Mesendoderm (in vitro differentiated cells): ENCODE measurements at places on chromosomes 1 and 21.

DNA sequence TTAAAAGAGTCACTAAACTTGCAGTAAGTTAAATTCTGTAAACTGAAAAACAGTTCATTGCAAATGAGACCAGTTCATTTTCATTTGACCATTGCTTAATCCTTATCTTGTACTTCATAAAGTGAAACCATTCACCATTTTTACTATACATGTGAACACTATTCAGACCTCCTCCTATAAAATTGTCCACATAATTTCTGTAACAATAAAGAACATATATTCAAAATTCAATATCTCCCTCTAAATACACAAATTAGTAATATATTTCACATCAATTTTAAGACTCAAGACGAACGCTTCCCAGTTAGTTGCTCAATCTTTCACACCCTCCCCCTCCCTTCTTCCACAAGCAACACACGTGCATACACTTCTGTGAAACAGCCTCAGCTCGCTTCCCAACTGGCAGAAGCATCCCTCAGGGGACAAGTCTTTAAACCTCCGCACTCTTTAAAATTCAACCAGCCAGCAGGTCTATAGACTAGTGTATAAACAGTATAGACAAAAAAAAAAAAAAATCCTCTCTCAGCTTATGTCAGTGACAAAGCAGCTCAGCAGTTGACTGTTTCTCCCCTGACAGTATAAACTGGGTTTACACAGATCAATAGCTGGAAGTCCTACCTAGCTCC lies 99.6 kb downstream of the DENND1B start:
- H3K27ac ChIP-seq, result no peak overlapping the region
- no peak for DNase-seq
- no peaks in the 10 kb centered on the region for H3K36me3 ChIP-seq
- no peaks in the 10 kb centered on the region for H3K27me3 ChIP-seq

DNA sequence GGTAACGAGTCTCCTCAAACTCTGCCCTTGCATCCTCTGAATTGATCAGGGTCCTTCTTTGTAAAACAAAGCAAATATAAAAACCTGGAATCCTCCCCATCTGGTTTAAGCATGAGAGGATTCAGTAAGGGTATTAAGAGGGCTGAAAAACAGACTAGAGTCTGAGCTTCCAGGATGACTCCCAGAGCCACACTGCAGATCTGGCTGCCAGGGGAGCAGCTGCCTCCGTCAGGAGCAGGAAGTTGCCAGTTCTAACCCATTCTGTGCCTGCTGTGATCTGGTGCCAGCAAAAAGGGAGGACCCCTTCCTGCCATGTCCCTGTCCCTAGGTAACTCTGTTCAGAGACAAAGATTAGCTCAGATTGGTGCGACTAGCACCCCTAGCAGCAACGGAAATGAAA lies 27.5 kb downstream of the SERTAD4 start:
- H3K27me3 ChIP-seq, result no peaks in the 10 kb centered on the region
- no peak overlapping the region for H3K27ac ChIP-seq
- DNase-seq, result no peak
- no peak overlapping the region for H3K4me3 ChIP-seq
- H3K36me3 ChIP-seq, result no peaks in the 10 kb centered on the region
- peaks cover 4% of the 10 kb centered on the region for H3K4me1 ChIP-seq

DNA sequence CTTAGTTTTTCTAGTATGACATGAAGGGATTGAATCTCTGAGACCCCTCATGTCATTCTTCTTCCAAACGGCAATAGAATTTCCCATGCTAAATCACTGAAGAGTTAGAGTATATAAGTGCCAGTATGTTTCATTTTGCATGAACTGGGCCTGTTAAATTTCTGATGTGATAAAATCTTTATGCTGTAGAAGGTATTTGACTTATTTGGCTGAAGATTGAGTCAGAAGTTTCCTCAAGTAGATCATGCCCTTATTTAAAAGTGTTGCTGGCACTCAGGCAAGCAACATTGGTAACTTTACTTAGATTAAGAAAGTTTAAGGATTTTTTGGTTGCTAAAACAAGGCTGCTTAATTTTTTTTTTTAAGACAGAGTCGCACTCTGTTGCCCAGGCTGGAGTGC lies 13.3 kb downstream of the ATF6 start:
- H3K4me3 ChIP-seq, result no peak overlapping the region
- no peaks in the 10 kb centered on the region for H3K27me3 ChIP-seq
- H3K4me1 ChIP-seq, result no peaks in the 10 kb centered on the region

DNA sequence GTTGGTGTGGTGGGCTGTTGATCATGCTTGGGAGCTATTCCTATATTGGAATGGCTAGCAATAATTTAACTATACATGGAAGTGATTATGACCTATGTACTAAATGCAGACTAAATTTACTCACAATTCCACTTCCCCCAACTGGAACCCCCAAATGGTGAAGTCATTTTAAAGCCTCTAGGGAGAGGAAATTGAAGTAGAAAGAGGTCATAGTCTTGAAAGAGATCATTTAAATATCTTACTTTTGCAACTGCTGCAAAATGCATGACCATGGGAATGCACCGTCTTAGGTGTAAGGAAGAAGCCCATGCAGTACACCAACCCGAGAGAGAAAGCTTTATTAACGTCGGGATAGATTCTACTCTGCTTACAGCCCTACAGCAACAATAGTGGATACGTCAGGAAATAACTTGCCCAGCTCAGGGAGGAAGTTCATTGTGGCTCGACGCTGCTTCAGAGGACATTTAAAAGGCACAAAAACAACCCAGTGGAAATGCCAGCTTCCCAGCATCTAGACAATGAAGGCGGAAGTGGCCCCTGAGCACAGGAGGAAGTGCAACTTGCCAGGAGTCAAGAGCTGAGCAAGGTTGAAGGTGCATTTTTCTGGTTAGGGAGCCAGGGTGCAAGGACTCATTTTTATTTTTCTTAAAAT lies 26.5 kb downstream of the CYYR1 start:
- no peak for DNase-seq
- no peaks in the 10 kb centered on the region for H3K4me1 ChIP-seq
- H3K27me3 ChIP-seq, result no peaks in the 10 kb centered on the region
- no peak overlapping the region for H3K4me3 ChIP-seq

DNA sequence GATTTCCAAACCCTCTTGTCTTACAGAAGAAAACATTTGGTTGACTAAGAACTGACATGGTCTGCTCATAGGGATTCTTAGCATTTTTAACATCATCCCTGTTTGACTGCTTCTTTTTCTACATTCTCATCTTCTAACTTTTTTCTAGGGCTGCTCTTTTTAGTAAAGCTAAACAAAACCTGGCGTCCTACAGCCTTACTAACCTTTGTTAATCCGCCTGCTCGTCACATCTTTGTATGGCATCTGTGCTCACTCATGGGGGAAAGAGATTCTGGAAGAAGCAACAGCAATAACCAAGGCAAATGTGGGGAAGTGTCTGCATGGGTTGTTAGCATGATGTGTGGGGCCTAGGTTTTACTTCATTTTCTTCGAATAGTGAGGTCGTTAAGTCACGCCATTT lies 92.0 kb downstream of the KIF1B start:
- DNase-seq, result no peak
- no peaks in the 10 kb centered on the region for H3K27me3 ChIP-seq
- no peak overlapping the region for H3K27ac ChIP-seq
- no peak overlapping the region for H3K4me3 ChIP-seq

- no peaks in the 10 kb centered on the region for H3K36me3 ChIP-seq
- no peaks in the 10 kb centered on the region for H3K27me3 ChIP-seq
- no peaks in the 10 kb centered on the region for H3K4me1 ChIP-seq
- no peak overlapping the region for H3K4me3 ChIP-seq
- H3K27ac ChIP-seq, result no peak overlapping the region
Observed at GRCh38 chr1:189206617-189207016, 1271.0 kb downstream of the BRINP3 start.

DNA sequence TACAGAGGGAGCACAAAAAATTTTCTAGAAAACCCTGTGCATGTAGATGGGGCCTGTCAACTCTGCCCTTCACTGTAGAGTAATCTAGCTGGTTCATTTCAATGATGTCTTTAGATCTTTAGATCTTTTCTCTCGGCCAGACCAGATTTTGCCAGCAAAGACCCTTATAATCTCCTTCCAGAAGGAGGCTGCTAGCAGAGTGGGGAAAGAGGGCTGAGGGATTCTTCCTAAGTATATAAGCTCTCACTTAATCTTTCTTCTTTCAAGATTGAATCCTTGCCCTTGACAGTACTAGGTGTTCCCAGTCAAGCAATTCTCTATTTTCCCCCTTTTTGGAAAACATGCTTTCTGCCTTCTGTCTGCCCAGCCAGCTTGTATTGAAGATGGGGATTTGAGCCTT lies 34.3 kb downstream of the BCAS2 start:
- H3K36me3 ChIP-seq, result no peaks in the 10 kb centered on the region
- H3K27me3 ChIP-seq, result no peaks in the 10 kb centered on the region
- H3K4me1 ChIP-seq, result no peaks in the 10 kb centered on the region
- H3K4me3 ChIP-seq, result no peak overlapping the region
- H3K27ac ChIP-seq, result no peak overlapping the region

DNA sequence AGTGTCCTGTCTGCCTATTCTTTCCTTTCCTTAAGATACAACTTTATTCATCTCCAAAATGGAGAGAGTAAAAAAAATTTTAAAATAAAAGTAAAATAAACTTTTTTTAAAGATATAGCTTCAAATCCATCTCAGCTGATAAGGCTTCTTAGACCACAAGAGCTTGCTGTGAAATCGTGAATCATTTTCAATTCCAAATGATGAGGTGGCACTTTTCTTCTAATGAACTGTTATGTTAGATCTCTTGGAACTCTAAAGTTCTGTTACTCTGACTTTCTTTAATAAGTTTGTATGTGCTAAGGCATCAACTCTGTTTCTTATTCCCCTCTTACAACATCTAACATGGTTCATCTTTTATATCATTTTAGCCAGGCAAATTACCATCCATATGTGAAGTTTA lies 4.5 kb downstream of the SH3GLB1 start:
- no peak for DNase-seq
- H3K27ac ChIP-seq, result no peak overlapping the region
- no peaks in the 10 kb centered on the region for H3K36me3 ChIP-seq
- peaks cover 2% of the 10 kb centered on the region for H3K4me1 ChIP-seq

DNA sequence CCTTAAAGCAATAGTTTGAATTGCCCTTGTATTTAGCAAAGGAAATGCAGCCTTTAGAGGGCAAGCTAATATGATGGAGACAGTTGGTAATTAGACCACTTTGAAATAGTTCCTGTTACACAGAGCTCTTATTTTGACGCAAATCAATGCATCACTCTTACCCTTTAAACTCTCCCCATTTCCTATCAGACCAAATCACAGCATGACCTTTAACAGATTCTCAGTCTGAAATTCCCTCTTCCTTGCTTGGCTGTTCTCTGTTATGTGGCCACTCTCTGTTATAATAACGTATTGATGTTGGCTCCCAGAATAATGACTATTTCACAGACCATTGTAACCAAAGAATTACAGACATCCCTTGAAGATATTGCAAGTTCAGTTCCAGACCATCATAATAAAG lies 66.9 kb upstream of the NGF start:
- no peaks in the 10 kb centered on the region for H3K4me1 ChIP-seq
- no peak for DNase-seq
- H3K36me3 ChIP-seq, result no peaks in the 10 kb centered on the region
- H3K27ac ChIP-seq, result no peak overlapping the region
- H3K4me3 ChIP-seq, result no peak overlapping the region
- H3K27me3 ChIP-seq, result no peaks in the 10 kb centered on the region

- H3K27me3 ChIP-seq, result no peaks in the 10 kb centered on the region
- no peak overlapping the region for H3K27ac ChIP-seq
- no peak for DNase-seq
Observed at GRCh38 chr21:45726438-45726837, 82.9 kb downstream of the PCBP3 start.

DNA sequence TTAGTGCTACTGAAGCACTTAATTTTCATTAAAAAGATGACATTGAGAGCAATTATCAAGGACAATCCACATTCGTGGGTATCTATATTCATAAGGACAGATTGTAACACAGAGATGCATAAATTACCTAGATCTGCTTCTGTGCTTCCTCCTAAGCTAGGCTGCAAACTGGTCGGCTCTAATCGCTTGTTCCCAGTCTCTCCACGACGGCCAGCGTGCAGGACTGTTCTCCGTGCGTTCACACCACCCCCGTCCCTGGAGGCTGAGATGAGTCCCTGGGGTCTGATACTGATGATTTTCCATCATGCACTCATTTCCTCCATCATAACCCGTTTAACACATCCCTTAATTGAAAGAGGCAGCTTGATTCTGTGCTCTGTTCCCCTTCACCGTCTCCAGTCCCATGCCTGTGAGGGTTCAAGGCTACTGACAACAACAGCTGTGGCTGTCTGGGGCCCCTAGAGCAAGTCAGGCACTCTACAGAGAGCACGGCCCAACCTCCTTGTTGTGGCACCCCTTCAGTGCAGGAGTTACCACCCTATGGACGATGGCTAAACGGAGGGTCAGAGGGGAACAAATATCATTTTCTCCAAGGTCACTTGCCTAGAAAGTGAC lies 469.6 kb downstream of the NPHP4 start:
- no peak overlapping the region for H3K27ac ChIP-seq
- H3K27me3 ChIP-seq, result no peaks in the 10 kb centered on the region
- no peaks in the 10 kb centered on the region for H3K36me3 ChIP-seq

GRCh38 chr1:154953611-154954038 lies 2.3 kb downstream of the PBXIP1 start:
- no peak overlapping the region for H3K4me3 ChIP-seq
- DNase-seq, result no peak
- H3K36me3 ChIP-seq, result no peaks in the 10 kb centered on the region
- H3K4me1 ChIP-seq, result peaks cover 7% of the 10 kb centered on the region

DNA sequence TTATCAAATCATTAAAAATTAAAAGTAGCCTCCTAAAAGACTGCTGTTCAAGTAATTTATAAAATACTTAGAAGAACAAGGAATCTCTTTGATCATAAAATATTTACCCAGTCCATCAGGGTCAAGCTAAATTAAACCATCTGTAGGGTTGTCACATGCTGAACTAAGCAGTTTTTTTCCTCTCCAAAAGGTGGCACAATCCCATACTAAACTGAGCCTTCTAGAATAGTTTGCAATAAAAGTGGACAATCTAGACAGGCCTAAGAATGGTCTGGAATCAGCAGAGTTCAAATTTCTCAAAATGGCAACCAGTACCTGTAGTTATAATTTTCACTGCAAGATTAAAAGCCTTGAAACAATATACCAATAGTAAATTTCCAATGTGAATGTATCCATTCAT lies 194.8 kb downstream of the EIF4G3 start:
- H3K4me3 ChIP-seq, result no peak overlapping the region
- DNase-seq, result no peak
- no peak overlapping the region for H3K27ac ChIP-seq
- H3K36me3 ChIP-seq, result no peaks in the 10 kb centered on the region
- H3K4me1 ChIP-seq, result no peaks in the 10 kb centered on the region

GRCh38 chr1:37288900-37289299 lies 185.5 kb upstream of the ZC3H12A start:
- no peak for DNase-seq
- H3K36me3 ChIP-seq, result no peaks in the 10 kb centered on the region
- no peak overlapping the region for H3K27ac ChIP-seq
- no peaks in the 10 kb centered on the region for H3K4me1 ChIP-seq
- no peaks in the 10 kb centered on the region for H3K27me3 ChIP-seq
- H3K4me3 ChIP-seq, result no peak overlapping the region

- peak; percentile 83 for DNase-seq
- H3K4me1 ChIP-seq, result no peaks in the 10 kb centered on the region
- H3K27ac ChIP-seq, result no peak overlapping the region
- H3K27me3 ChIP-seq, result no peaks in the 10 kb centered on the region
- peaks cover 1% of the 10 kb centered on the region for H3K36me3 ChIP-seq
Observed at GRCh38 chr1:206489980-206490770, 17.2 kb upstream of the RASSF5 start.

GRCh38 chr1:60835649-60836048 lies 246.7 kb upstream of the NFIA start:
- H3K27ac ChIP-seq, result no peak overlapping the region
- H3K27me3 ChIP-seq, result no peaks in the 10 kb centered on the region
- no peak overlapping the region for H3K4me3 ChIP-seq
- no peak for DNase-seq
- H3K4me1 ChIP-seq, result no peaks in the 10 kb centered on the region
- no peaks in the 10 kb centered on the region for H3K36me3 ChIP-seq
